ENCODE measurements at places on chromosomes 12 and 14. TPM values are rescaled to one million over a fixed set of nuclear protein-coding genes. Genes with fewer than 3 reads are reported as not detected.

- no peak for DNase-seq
Observed at GRCh38 chr14:72929316-72930080, 3.2 kb downstream of the DCAF4 start.

DNA sequence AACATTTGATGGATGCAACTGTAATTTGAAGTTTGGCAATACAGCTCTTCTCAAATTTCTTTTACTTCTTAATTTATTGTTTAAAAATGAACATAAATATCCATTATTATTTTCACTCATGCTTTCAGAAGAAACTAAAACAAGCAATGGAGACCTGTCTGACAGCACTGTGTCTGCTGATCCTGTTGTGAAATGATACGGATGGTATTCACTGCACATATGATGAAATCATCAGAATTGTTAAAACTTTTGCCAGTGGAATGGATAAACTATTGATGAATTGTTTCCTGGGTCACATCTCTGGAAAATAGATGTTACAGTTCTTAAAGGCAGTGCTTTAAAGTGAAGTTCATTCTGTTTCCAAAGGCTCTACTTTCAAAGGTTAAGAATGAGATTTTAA, 59.2 kb downstream of the WASHC4 start:
- no peak for DNase-seq

- no peak for DNase-seq
Observed at GRCh38 chr14:104135121-104135903, 3.1 kb upstream of the KIF26A start.

The FKBP11 gene
- 19.7 TPM for polyA plus RNA-seq

The TAS2R10 gene
- 1.1 TPM for polyA plus RNA-seq

- DNase-seq, result no peak
Observed at GRCh38 chr12:81800298-81801148, 41.4 kb upstream of the PPFIA2 start.
